ENCODE measurements at places on chromosomes 5 and 9.

GRCh38 chr9:134260801-134261200 is 65.5 kb upstream of the RXRA start:
- no peak for DNase-seq

DNA sequence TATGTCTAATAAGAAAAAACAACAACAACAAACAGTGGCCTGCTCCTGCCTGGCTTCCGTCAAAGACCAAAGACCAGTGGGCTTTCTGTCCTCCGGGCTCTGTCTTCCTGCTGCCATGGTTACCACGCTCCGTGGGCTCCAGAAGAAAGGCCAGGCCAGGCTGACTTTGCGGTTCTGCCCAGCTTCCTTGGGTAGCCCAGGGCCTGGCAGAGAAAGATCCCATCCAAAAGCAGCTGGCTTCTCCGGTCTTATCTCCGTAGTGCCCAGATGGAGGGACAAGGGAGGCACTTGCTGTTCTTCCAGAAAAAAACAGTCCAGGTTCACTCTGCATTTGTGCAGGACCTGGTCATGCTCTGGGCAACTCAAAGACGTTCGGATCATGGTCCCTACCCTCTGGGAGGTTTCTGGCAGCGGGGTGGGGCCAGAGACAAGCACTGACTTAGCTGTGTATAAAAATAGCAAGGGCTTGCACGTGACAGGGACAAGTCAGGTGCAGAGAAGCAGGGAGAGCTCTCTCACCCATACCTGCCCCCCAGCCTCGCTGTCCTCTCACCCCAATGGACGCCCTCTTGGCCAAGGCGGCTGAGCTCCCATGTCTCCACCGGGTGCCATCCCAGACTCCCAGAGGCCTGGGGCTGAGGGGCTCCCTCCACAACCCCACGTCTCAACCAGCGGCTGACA is 212.2 kb downstream of the C9orf50 start:
- peak; percentile 87 for DNase-seq

GRCh38 chr5:56838409-56839039 is 23.2 kb downstream of the MAP3K1 start:
- DNase-seq: no peak

DNA sequence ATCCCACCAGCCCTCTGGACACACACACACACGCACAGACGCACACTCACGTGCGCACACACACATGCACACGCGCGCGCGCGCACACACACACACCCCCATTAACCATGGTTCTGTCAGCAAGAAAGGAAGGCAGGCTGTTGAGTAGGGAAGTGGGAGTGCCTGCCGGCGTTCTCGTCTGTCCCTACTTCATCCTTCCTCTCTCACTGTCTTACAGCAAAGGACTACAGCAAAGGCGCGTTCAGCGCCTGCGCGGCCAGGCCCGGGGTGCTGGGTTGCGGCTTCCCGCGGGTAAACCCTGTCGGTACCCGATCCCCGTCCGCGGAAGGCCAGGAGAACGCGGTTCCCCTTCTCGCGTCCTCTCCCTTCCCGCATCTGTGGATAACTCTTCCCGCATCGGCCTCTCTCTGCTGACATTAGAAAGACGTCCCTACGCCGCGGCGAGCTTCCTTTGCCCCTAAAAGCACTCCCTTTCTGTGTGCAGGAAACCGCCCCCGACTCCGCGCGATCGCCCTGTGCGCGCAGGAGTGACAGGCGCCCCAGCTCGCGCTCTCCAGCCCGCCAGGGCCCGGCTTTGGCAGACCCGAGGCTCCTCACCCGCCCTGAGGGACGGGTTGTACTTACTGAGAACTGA is 219.2 kb downstream of the AGTPBP1 start:
- DNase-seq: no peak

DNA sequence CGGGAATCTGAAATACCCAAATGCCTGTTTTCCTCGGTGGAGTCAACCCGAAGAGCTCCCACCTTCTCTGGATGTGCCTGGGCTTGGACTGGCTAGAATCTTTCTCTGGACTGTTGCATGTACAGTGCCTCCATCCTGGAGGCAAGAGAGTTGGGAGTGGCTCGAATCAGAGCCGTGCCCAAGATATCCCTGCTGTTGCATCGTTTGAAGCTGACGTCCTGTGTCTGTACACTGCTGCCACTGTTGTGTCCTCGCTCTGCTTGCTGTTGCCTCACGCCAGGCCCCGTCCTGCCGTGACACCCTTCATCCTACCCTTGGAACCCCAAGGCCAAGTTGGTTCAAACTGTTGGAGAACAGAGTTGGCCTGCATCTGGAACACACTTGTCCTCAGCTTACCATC is 35.4 kb downstream of the FAXDC2 start:
- no peak for DNase-seq

DNA sequence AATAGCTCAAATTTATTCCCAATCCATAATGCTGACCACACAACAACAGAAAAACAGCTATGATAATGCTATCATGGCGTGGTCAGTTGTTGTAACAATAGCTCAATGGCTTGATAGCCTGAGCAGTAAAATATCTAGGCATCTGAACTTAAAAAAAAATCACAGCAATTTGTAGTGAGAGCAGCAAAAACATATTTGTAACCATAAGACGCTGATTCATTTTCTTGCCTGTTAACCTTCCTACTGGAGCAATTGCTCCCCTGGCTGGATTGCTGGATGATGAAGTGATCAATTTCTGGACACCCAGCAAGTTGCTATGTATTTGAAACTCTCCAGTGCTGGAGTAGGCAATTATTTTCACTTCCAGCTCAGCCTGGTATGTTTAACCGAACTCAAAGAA is 115.1 kb downstream of the PCSK1 start:
- no peak for DNase-seq

GRCh38 chr9:14424289-14424688 is 110.3 kb upstream of the NFIB start:
- no peak for DNase-seq

- DNase-seq: no peak
Observed at GRCh38 chr5:34551911-34552433, 104.2 kb upstream of the RAI14 start.

- no peak for DNase-seq
Observed at GRCh38 chr5:53219610-53220009, 110.1 kb upstream of the MOCS2 start.

DNA sequence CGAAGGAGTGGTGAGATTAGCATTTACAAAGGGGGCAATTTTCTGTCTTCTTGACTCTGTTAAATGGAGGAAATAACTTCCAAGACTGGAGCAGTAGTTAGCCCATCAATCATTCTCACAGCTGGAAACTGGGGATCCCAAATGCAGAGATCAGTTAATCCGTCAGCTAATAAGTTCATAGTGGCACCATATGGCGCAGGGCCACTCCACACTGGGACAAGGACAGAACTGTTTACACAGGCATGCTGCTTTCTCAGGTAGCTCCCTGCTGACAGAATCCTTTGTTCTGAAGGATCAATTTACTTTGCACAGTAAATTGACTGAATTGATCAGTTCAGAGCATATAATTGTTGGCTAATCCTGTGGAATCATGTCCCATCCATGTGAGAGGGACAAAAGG is 395.7 kb downstream of the TMEM161B start:
- DNase-seq: no peak

DNA sequence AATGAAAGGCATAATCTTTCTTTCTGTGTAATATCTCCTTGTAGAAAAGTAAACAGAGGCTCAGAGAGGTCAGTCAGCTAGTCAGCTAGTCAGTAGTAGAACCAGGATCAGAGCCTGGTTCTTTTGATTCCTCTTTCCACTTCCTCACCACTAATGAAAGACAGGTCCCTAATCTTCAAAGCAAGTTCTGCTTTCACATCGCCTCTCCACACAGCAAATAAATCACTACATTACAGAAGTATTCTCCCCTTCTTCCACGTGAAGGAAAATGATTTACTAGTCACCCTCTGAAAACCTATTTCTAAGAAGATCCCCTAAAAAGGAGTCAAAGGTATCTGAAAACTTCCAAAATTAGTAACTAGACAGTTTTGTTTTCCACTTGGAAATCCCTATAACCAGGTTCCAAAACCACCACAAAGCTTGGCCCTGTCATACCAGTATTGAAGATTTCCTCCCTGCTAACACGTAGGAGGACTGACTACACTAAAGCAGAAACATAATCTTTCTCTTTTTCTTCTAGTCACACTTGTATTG is 140.5 kb upstream of the TARS1 start:
- no peak for DNase-seq

DNA sequence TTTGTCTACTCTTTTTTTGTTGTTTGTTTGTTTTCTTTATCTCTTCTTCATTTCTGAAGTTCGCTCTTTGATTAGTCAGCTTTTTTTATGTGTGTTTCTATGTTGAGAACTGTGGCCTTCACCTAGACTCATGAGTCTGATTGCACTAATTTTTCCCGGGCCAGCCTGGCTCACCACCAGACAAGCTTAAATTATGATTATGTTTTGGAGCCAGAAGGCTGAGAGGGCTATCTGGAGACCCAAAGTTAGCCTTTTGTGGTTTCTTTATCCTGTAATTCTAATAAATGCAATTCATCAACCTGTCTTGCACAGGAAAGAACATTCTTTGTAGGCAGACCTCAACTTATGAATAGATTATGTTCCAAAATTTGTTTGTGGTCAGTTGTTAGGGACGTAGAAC is 20.8 kb upstream of the ACTBL2 start:
- no peak for DNase-seq

DNA sequence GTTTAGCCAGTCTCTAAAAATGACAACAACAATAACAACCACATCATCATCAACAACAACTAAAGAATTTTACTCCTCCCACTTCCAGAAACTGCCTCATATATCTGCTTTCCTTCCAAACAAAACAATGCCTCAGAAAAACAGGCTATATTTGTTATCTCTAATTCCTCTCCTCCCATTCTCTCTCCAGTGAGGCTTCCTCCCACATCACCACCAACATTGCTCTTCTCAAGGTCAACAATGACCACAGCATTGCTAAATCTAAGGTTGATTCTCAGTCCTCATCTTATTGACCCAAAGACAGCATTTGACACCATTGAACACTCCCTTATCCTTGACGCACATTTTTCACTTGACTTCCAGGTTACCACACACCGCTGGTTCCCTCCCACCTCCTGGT is 38.1 kb upstream of the PRUNE2 start:
- DNase-seq: no peak

- no peak for DNase-seq
Observed at GRCh38 chr9:137234758-137235423, 4.2 kb downstream of the SLC34A3 start.

DNA sequence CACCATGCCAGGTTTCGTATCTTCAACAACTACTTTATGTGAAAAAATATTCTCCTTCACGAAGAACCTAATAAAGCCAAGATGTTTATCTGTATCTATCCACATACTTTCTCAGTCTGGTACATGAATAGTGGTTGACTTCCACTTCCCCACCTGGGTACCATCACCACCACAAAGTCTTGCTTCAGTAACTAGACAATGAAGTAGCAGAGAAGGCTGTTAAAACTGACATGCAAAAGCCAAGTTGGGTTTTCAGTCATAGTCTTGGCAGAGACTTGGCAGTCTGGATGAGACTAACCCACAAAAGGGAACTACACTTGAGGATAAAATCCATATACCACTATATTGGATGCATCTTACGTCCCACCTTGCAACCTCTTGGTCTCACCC is 5.0 kb downstream of the P4HA2 start:
- DNase-seq: no peak

DNA sequence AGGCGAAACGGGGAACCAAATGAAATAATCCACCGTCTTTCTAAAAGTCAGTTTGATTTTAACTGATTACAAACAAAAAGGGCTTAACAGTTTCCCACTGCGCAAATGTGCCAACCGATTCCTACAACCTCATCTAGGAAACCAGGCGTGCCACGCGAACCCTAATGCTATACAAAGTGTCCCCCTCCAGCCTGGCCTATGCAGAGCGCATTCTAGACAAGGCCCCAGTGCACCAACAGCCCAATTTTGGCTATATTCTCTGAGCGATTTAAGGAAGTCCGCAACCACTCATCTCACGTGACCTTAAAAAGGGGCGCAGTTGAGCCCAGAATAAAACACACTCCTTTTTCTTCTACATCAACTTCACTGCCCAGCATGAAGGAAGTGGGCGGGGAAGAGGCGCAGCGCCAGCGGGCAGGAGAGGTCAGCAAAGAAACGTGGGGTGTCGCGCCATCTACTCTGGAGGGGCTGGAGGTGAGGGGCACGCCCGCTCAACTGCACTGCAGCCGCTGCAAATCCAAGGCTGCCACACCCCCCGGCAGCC is 779 bp downstream of the FAM13B start:
- DNase-seq: peak; percentile 44

- DNase-seq: no peak
Observed at GRCh38 chr5:150766251-150766650, 7.4 kb upstream of the DCTN4 start.

- no peak for DNase-seq
Observed at GRCh38 chr5:133241179-133242092, 189.6 kb downstream of the HSPA4 start.

- no peak for DNase-seq
Observed at GRCh38 chr9:79980432-79980831, 408.7 kb downstream of the TLE4 start.

GRCh38 chr9:2321523-2322148 is 300.0 kb upstream of the VLDLR start:
- DNase-seq: no peak

- DNase-seq: no peak
Observed at GRCh38 chr9:134358662-134359319, 32.5 kb downstream of the RXRA start.

- DNase-seq: no peak
Observed at GRCh38 chr9:92171822-92172221, 56.6 kb upstream of the SPTLC1 start.

DNA sequence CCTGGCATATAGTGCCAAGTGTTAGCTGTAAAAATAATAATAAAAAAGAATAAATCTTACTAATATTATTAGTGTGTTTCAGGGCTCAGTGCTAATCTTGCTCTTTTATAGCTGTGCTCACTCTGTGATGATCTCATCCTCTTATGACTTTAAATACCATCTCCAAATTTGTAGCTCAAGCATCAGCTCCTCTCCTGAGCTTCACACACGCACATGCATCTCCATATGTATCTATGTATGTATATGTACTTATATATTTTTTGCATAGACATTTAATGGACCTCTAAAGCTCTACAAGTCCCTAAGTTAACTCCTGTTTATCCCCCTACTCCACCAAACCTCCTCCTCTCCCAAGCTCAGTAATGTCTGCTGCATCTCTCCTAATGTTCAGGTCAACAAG is 170.8 kb upstream of the NR3C1 start:
- DNase-seq: no peak

DNA sequence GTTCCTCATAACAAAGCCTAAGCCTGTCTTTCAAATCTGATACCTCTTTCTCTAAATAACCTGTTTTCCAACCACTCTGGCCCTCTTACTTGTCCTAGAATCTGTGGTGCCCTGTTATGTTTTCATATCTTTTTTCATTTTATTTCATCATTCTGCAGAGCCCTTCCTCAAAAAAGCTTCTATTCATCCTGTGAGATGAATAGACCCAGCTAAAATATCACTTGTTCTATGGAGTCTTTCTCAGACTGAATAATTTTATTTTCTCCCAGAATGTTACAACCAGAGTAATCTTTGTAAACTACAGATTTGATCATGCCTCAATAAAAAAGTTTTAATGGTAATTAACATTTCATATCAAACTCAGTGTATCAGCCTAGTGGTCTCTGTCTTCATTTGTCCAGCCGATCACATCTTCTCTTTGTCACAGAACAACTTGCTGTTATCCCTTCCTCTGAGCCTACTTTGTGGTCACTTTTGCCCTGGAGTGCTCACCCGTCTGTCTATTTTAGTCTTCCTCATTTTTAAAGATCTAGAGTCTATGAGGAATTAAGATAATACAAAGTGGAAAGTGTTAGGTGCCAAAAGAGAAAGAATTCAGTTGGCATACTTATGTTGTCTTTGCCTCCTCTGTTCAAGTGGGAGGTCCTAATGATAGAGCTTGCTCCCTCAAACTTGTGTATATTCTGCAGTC is 77.8 kb downstream of the ZCCHC7 start:
- DNase-seq: no peak

- no peak for DNase-seq
Observed at GRCh38 chr5:94744906-94745305, 126.4 kb downstream of the SLF1 start.

Measured in gastrocnemius medialis (tissue), 4 donors.